ENCODE measurements at places on chromosomes 5 and 9. TPM values are rescaled to one million over a fixed set of nuclear protein-coding genes. Genes with fewer than 3 reads are reported as not detected.

- peaks cover 50% of the 10 kb centered on the region for H3K4me1 ChIP-seq
- no peak for DNase-seq
- H3K27ac ChIP-seq: no peak overlapping the region
- H3K36me3 ChIP-seq: peaks cover 30% of the 10 kb centered on the region
Observed at GRCh38 chr9:34249274-34249673, 70.4 kb downstream of the UBAP1 start.

DNA sequence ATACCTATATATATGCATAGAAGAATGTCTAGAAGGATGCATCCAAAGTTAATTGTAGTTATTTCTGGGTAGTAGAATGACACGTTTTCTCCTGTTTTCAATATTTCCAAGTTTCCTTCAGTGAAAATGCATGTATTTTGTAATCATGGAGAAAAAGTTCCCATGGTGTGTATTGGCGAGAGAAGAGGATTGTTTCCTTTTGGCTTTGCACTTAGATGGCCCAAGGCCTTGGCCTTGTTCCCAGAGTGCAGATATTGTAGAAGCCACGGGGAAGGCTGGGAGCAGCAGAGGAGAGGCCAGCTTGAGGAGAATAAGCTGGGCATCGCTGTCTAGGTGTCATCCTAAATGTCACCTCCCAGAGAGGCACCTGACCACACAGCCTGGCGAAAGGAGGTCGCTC, 44.0 kb downstream of the IRF1 start:
- no peak overlapping the region for H3K27ac ChIP-seq
- H3K36me3 ChIP-seq: no peaks in the 10 kb centered on the region
- no peak overlapping the region for H3K4me3 ChIP-seq
- H3K4me1 ChIP-seq: peaks cover 46% of the 10 kb centered on the region
- no peaks in the 10 kb centered on the region for H3K27me3 ChIP-seq

DNA sequence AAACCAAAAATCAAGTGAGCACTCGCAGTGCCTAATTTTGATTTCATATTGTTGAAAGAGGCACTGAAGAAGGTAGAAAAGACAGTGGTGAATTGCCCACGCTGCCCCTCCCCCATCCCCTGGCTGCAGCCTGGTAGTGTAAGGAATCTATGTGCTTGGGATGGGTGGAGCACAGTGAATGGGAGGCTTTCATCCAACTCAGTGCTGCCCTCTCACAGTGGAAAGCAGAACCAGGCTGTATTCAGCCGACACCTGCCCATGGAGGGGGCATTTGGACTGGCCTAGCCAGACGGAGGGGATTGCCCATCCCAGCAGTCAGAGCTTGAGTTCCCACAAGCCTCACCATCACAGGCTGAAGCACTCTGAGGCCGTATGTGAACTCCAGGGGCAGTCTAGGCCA, 800.4 kb upstream of the DMAC1 start:
- no peak for DNase-seq
- no peaks in the 10 kb centered on the region for H3K27me3 ChIP-seq
- H3K4me1 ChIP-seq: no peaks in the 10 kb centered on the region
- H3K36me3 ChIP-seq: no peaks in the 10 kb centered on the region
- no peak overlapping the region for H3K4me3 ChIP-seq

GRCh38 chr5:11212706-11213105, 451.7 kb upstream of the DAP start:
- DNase-seq: no peak
- H3K27me3 ChIP-seq: no peaks in the 10 kb centered on the region
- no peaks in the 10 kb centered on the region for H3K4me1 ChIP-seq
- H3K4me3 ChIP-seq: no peak overlapping the region
- H3K27ac ChIP-seq: no peak overlapping the region
- H3K36me3 ChIP-seq: no peaks in the 10 kb centered on the region

DNA sequence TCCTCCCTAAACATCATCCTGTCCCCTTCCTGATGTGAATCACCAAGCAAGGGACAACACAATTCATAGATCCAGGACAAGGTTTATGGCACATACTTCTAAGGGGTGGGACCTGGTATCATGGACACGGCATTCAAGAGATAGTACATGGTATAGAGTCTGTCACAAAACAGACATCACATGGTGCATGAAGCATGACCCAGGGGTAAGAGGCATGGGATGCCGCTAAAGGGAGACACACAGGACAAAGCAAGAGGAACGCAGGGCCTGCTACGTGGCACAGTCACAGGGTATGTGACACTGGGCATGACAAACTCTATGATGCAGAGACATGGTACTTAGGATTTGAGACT, 20.7 kb downstream of the GSN start:
- peaks cover 75% of the 10 kb centered on the region for H3K4me1 ChIP-seq
- DNase-seq: no peak
- no peak overlapping the region for H3K4me3 ChIP-seq
- H3K36me3 ChIP-seq: no peaks in the 10 kb centered on the region

GRCh38 chr5:41869151-41869723, 988 bp downstream of the OXCT1 start:
- DNase-seq: peak; percentile 67
- H3K36me3 ChIP-seq: no peaks in the 10 kb centered on the region
- peak overlapping the region; percentile 76 for H3K4me3 ChIP-seq
- peak overlapping the region; percentile 92 for H3K27ac ChIP-seq
- no peaks in the 10 kb centered on the region for H3K27me3 ChIP-seq
- peaks cover 24% of the 10 kb centered on the region for H3K4me1 ChIP-seq

DNA sequence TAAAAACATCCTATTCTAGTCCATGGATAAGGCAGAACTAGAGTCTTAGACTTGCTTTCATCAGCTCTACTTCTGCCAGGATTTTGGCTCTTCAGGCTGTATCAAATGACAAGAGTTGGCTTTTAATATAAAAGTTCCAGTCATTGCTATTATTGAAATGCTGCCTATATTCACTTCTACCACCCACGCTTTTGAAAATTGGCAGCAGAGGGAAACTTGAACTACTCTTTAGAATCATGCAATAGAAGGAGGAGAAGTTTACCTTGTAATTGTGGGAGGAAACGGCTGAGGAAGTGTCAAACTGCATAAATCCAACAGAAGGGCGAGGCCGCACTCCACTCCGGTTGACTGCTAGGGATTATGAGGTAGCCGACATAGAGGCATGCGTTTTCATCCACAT, 122.6 kb upstream of the BASP1 start:
- DNase-seq: no peak
- H3K27ac ChIP-seq: no peak overlapping the region
- no peaks in the 10 kb centered on the region for H3K36me3 ChIP-seq
- H3K4me1 ChIP-seq: no peaks in the 10 kb centered on the region

BRINP1 gene
- 1.1 TPM for total RNA-seq

GRCh38 chr9:134317790-134318414, 8.4 kb upstream of the RXRA start:
- no peak for DNase-seq
- no peak overlapping the region for H3K4me3 ChIP-seq
- no peak overlapping the region for H3K27ac ChIP-seq
- no peaks in the 10 kb centered on the region for H3K36me3 ChIP-seq
- no peaks in the 10 kb centered on the region for H3K27me3 ChIP-seq

LHX3 gene
- total RNA-seq: not detected

GRCh38 chr9:90939351-90939750, 137.7 kb downstream of the SYK start:
- H3K36me3 ChIP-seq: no peaks in the 10 kb centered on the region
- no peak for DNase-seq
- H3K27me3 ChIP-seq: peaks cover 9% of the 10 kb centered on the region
- no peak overlapping the region for H3K4me3 ChIP-seq
- no peak overlapping the region for H3K27ac ChIP-seq

DNA sequence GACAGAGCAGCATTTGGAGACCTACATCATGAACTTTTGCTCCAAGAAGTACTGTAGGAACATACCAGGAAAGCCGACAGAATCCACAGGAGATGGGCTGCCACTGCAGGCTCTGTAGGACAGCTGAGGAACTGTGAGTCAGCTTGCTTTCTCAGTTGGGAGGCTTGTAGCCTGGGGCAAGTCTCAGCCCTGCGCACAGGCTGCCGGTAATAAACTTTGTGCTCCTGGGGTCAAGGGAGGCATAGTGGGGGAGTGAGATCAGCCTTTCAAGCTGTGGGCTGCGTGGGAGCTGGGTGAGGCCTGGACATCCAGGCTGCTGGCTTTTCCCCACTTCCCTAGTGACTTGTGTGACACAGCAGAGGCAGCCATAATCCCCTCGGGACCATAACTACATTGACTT, 718.0 kb upstream of the CDH10 start:
- no peak for DNase-seq
- no peaks in the 10 kb centered on the region for H3K4me1 ChIP-seq
- H3K36me3 ChIP-seq: no peaks in the 10 kb centered on the region
- H3K27ac ChIP-seq: no peak overlapping the region
- no peaks in the 10 kb centered on the region for H3K27me3 ChIP-seq

DNA sequence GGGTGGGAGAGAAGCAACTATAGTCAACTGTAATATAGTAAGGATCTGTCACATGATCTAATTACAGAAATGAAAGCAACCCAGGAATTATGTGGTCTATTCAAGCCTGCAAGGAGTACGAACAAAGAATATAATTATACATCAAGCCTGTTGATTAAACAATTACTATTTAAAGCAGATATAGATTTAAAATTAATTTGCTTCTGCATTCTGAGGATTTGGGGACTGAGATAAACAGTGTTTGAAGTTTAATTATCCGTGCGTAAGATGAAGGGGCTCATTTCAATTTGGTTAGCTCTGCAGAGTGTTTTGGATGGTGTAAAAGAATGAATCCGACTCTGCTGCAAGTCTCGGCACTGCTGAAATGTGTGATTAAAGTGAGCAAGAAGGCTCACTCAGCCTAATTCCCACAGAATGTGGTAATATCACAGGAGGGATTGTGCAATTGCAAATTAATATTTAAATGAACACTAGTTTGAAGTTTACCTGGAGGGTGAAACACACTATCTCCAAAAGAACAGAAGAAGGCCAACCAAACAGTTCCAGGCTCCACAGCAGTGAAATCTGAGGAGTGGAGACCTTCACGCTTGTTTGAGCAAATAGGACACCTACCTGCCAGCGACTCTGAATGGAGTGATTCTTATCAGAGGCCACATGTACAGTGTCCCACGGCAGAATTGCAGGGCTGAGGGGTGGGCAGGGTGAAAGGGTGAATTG, 420.6 kb upstream of the SLC30A5 start:
- H3K27me3 ChIP-seq: no peaks in the 10 kb centered on the region
- no peak for DNase-seq
- no peaks in the 10 kb centered on the region for H3K4me1 ChIP-seq
- no peaks in the 10 kb centered on the region for H3K36me3 ChIP-seq
- no peak overlapping the region for H3K27ac ChIP-seq
- H3K4me3 ChIP-seq: peak overlapping the region; percentile 2

GRCh38 chr9:19913151-19913550, 124.3 kb upstream of the SLC24A2 start:
- H3K36me3 ChIP-seq: no peaks in the 10 kb centered on the region
- DNase-seq: no peak
- H3K4me1 ChIP-seq: no peaks in the 10 kb centered on the region

DNA sequence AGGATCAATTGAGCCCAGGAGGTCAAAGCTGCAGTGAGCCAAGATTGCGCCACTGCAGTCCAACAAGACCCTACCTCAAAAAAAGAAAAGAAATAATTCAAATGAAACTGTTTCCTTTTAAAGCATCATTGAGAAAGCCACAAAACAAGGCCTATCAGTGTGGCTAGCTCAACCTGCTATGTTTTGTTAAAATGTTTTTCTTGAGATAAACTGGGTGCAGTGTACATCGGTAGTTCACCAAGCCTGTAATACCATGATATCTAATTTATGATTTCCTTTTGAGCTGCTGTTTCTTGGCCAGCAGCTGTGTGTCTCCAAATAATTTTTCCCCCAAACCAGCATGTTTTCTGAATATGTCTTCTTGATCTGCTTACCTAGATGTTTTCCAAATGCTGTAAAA, 97.3 kb upstream of the GOLGA1 start:
- no peak for DNase-seq
- H3K27me3 ChIP-seq: no peaks in the 10 kb centered on the region
- H3K36me3 ChIP-seq: no peaks in the 10 kb centered on the region
- H3K4me1 ChIP-seq: no peaks in the 10 kb centered on the region

DNA sequence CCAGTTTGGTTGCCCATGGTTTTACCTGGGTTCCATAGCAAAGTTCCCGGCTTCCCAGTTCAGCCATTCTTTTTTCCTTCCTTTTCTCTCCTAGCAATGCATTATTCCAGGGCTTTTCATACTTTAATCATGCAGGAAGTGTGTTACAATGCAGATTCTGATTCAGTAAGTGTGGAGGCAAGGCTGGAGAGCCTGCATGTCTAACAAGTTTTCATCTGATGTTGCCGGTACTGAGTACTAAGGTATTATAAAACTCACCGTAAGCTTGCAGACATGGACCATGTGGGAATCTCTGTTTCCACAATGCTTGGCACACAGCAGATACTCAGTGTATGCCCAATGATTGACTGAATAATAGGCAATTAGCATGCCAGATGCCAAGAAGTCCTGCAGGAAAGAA, 102.9 kb upstream of the SHB start:
- no peak overlapping the region for H3K4me3 ChIP-seq
- no peaks in the 10 kb centered on the region for H3K4me1 ChIP-seq
- no peak for DNase-seq
- H3K27ac ChIP-seq: no peak overlapping the region
- H3K27me3 ChIP-seq: no peaks in the 10 kb centered on the region

DNA sequence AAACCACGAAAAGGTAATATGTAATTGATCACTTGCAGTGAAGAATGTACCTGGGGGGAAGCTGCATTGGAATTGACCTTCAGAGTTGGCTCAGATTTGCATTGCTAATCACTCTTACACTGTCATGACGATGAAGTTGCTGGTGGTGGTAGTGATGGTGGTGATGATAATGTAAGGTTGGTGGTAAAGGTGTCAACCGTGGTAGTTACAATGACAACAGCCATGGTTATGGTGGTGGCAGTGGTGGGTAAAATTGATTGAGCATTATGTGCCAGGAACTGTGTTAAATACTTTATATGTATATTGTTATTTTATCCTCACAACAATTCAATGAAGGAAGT, 282.4 kb downstream of the NR3C1 start:
- no peak overlapping the region for H3K27ac ChIP-seq
- no peaks in the 10 kb centered on the region for H3K36me3 ChIP-seq
- H3K4me1 ChIP-seq: peaks cover 11% of the 10 kb centered on the region
- no peak overlapping the region for H3K4me3 ChIP-seq
- DNase-seq: no peak
- H3K27me3 ChIP-seq: no peaks in the 10 kb centered on the region

GRCh38 chr9:83972286-83972685, 7.7 kb downstream of the HNRNPK start:
- no peaks in the 10 kb centered on the region for H3K27me3 ChIP-seq
- DNase-seq: no peak
- H3K36me3 ChIP-seq: peaks cover 100% of the 10 kb centered on the region
- no peak overlapping the region for H3K4me3 ChIP-seq
- H3K4me1 ChIP-seq: peaks cover 50% of the 10 kb centered on the region

DNA sequence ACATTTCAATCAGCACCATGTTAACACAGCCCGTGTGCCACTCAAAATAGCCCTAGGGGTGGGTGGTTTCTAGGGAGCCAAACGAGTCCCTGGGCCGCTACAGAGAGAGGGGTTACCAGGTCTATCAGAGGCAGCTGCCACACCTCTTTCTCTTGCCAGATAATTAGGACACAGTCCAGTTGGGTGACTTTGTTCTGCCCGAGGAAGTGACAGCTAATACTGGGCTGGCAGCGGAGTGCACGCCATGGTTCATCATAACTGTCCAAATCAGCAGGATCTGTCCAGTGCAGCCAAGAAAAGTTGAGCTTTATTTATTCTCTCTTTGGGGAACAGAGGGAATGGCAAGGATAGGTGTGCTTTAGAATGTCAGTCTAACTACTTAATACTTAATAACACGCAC, 583.8 kb downstream of the BRINP1 start:
- no peaks in the 10 kb centered on the region for H3K36me3 ChIP-seq
- H3K4me3 ChIP-seq: no peak overlapping the region
- DNase-seq: no peak
- no peaks in the 10 kb centered on the region for H3K4me1 ChIP-seq
